ENCODE measurements at places on chromosomes 2 and 18.

GRCh38 chr2:114011713-114012112 lies 121.8 kb downstream of the ACTR3 start:
- no peak for DNase-seq

- no peak for DNase-seq
These were observed 202.9 kb downstream of the DPP4 start for GRCh38 chr2:161871113-161871512.

- peak; percentile 30 for DNase-seq
These were observed 123.8 kb downstream of the MYO1B start for GRCh38 chr2:191369034-191369433.

DNA sequence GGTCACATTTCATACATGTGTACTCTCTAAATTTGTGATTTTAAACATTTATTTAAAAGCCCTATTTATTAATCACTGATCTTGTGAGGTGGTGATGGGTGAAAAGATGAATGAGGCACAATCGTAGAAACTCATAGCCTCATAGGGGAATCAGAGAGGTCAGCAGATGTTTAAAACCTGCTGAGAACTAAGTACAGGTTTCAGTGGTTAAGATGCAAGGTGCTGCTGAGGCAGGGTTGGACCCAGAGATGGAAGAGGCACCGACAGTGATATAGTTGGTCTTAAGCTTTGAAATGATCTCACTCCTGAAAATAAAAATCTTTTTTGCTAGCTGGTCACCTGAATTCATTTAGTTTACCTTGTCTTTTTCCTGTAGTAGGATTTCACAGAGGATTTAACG lies 49.6 kb downstream of the LINC00305 start:
- no peak for DNase-seq

DNA sequence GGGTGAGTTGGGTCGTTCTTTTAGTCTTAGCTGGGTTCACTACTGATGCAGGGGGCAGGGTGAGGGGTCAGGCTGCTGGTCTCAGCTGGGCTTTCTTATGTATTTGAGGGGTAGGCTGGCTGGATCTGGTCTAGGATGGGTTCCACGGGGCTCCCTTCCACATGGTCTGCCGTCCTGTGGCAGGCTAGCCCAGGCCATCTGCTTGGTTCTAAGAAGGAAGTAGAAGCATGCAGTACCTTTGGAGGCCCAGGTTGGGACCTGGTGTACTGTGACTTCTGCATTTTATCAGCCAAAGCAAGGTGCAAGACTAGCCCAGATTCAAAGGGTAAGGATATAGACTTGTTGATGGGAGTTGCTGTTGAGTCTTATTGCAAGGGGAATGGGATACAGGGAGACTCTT lies 35.5 kb upstream of the MGAT5 start:
- DNase-seq = no peak

- DNase-seq = no peak
These were observed 1193.9 kb upstream of the CELF4 start for GRCh38 chr18:38759457-38759856.

GRCh38 chr2:60519231-60519863 lies 34.1 kb downstream of the BCL11A start:
- peak; percentile 81 for DNase-seq

GRCh38 chr2:239979243-239980023 lies 45.7 kb downstream of the NDUFA10 start:
- peak; percentile 16 for DNase-seq

GRCh38 chr18:47397671-47398319 lies 146.3 kb upstream of the SKOR2 start:
- DNase-seq = no peak
